ENCODE measurements at places on chromosomes 5 and 9. TPM values are rescaled to one million over a fixed set of nuclear protein-coding genes. Genes with fewer than 3 reads are reported as not detected.

The TRMO gene
- 50.6 TPM for total RNA-seq

The CNTNAP3 gene
- not detected for total RNA-seq

The ANKRD33B gene
- total RNA-seq, result 1.3 TPM

The SH3TC2 gene
- total RNA-seq, result not detected

The GRIA1 gene
- not detected for total RNA-seq

The ANKS6 gene
- 10.6 TPM for total RNA-seq

Data from CD8-positive, alpha-beta T cell (primary cell).